ENCODE measurements at places on chromosomes 6 and 20. TPM values are rescaled to one million over a fixed set of nuclear protein-coding genes. Genes with fewer than 3 reads are reported as not detected.

DNA sequence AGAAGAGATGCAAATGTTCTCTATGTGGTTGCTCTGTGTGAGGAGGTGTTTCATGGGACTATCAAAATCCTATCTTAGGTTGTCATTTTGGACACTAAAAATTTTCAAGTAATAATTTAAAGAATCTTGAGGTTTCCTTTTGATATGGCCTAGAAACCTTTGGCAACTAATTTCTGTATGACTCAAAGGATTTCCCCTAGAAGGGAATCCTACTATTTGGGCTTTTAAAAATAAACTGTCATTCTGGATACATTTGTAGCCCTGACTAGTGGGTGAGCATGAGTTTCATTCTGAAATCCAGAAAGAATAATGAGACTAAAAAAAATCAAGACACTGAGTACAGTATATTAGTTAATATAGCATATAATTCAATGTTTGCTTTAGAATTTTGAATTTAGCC, 25.5 kb upstream of the RAB23 start:
- DNase-seq, result no peak

DNA sequence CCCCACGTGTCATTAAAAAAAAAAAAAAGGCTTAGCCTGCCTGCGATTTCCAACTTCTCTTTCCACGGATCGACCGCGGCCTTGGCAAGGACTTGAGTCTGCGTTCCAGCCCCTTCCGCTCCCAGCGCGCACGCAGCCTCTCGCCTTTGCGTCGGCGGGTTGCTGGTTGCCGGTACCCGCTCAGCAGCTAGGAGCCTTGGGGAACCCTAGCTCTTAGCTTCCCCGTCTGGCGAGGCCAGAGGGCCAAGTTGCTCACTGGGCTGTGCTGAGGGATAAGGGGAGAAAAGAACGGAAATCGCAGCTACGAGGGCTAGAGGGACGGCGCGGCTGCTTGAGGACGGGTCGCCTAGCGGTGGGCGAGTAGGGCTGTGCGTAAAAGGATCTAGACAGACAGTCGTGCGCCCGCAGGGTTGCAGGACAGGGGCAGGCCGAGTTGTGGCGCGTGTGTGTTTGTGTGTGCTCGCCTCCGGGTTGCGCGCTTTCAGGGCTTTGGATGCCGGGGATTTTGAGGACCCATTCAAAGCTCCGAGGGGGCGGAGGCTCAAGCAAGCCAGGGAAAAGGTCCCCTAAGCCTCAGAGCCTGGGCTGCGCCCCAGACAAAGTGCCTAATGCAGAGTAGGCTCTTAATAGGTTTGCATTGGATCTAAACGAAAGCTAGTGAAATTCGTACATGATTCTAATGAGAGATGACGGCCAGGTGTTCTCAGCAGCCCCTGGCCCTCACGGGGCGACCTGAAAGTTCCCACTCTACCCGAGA, 40.5 kb upstream of the OSTM1 start:
- no peak for DNase-seq

GRCh38 chr6:117200067-117200466, 65.3 kb upstream of the VGLL2 start:
- no peak for DNase-seq

- DNase-seq, result no peak
These were observed 108.7 kb downstream of the CARMIL1 start for GRCh38 chr6:25387911-25388310.

DNA sequence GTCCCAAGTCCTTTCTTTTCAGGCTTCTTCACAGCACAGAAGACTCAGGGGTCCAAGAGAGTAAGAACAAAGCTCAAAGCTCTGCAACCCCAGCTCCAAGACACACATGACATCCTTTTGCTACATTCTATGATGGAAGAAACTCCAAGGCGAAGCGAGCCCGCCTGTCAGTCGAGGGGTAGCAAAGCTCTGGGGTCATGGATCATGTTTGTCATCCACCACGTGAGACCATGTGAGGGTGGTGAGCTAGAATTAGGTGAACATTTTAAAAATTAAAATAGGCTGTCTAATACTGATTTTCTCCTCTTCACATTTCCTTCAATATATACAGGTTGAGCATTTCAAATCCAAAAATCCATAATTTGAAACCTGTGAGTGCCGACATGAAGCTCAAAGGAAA, 189.6 kb downstream of the TTLL2 start:
- DNase-seq, result no peak

DNA sequence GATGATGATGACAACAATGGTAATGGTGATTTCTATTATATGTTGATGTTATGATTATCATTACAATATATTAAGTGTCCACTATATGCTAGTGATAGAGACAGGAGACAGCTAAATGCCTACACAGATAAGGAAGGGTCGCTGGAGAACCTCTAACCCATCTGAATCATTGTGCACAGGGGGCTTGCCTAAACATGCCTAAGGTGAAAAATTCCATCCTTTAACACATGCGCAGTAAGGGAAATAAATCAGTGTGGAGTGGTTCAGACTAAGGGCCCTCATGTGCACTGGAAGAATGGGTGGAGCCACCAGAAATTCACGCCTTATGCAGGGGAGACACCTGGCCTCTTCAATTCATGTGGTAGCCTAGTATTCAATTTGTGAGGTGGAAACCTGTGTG, 120.4 kb downstream of the TPBG start:
- DNase-seq, result no peak

DNA sequence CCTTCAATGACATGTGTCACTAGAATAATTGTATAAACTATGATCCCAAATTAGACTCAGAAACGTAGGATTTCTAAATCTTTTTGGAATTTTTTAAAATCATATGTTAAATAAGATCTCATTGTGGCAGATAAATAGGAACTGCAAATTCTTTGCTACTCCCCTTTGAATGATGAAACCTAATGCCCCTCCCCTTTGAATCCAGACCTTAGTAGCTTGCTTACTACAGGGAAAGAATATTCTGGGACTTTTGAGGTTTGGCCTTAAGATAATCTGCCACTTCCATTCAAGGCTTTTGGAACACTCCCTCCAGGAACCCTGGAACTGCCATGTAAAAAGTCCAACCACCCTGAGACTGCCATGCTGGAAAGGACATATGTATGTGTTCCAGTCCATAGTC, 7.1 kb downstream of the TDP2 start:
- DNase-seq, result no peak

GRCh38 chr6:30160785-30161531, at the start of gene TRIM10:
TSS of gene TRIM10 (minus strand) at chr6:30161211. CDS start at chr6:30160858, 353 bp downstream.
- DNase-seq, result no peak

GRCh38 chr6:21199262-21199661, 394.3 kb upstream of the SOX4 start:
- DNase-seq, result no peak

DNA sequence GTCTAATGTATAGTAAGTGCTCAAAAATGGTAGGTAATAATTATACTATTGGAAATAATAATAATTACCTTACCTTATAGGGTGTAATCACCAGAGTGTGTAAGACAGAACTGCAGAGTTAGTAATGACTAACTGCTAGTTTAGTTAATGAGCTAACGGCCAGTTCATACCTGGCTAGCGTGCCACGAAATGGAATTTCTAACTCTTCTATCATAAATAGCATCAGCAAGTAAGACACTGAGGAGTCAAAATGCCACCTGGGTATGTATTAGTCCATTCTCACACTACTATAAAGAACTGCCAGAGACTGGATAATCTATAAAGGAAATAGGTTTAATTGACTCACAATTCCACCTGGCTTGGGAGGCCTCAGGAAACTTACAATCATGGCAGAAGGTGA, 63.4 kb upstream of the CEP85L start:
- no peak for DNase-seq

GRCh38 chr20:2416541-2417212, 36.0 kb downstream of the TGM6 start:
- no peak for DNase-seq

DNA sequence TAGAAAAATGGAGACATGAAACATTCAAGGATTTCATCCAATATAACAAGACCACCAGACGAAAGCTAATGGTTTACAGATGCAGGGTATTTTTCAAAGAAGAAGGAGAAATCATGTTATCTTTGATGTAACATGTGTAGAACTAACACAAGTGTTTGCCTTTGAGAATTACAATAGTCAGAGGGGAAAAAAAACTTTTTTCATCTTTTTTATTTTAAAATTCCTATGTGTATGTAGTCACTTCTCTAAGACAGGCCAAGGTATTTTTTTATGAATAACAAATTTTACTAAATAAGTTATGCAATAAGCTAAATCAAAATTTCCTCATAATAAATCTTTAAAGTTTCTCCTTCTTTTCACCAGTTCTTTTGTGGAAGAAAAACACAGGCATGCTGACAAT, 161.4 kb downstream of the PDE7B start:
- no peak for DNase-seq

GRCh38 chr6:38599966-38600550, 39.7 kb downstream of the BTBD9 start:
- DNase-seq, result no peak

DNA sequence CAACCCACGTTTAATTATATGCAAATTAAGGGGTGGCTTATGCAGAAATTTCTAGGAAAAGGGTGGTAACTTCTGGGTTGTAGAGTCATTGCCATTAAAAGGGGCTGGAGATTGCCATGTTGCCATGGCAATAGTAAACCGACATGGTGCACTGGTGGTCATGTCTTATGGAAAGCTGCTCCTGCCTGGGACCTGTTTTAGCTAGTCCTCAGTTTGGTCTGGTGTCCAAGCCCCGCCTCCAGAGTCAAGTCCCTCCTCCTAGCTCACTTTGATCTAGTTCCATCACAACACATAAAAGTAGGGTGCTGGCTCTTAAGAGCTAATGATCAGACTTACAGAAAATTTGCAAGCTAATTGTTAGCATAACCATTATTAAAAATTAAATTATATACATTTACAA, 5.3 kb downstream of the SLC22A2 start:
- DNase-seq, result no peak

DNA sequence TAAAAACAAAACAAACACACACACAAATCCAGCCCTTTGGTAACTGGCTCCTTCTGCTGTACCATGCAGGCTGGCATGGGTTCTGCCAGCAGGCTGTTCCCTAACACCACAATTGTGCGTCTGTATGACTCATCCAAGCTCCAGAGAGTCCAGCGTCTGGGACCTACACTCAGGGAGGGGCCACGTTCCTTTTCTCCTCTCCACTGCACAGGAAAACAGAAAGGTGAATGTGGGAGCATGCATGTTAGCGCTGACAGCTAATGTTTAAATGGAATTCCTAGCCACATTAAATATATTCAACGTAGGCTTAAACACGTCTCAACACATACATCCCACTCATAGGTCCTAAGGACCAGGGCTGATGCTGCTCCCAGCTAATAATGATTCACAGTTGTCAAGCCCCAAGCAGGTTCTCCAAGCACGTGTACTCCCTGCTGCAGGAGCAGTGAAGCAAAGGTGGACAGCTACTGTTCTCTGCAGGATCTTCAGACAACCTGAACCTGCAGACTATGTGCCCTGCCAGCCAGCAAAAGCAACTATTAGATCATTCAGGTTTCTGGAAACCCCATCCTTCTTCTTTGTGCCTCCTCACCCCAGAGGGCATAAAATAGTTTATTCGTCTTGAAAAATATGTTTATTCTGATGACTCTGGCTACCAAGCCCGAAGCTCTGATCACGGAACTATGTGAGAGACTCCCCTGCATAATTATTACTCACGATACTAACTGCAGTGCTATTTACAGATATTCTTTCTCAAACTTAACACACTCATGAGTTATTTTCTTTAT, 20.9 kb downstream of the MAP1LC3A start:
- DNase-seq, result no peak

DNA sequence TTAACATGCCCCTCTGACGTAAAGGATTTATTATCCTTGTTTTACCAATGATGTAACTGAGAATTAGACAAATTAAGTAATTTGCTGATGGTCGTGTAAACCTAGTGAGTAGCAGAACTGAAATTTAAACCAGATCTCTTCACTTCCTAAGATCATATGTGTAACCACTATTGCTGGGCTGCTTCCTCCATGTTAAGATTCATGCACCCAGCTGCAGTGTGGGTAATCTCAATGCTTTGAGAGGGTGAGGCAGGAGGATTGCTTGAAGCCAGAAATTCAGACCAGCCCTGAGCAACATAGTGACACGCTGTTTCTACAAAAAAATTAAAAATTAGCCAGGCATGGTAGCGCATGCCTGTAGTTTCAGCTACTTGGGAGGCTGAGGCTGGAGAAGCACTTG, 97.9 kb downstream of the L3MBTL3 start:
- no peak for DNase-seq

GRCh38 chr6:143961066-143961465, 47.0 kb downstream of the PLAGL1 start:
- DNase-seq, result no peak

GRCh38 chr6:34553750-34554149, 2.4 kb downstream of the SPDEF start:
- no peak for DNase-seq

GRCh38 chr20:22560817-22561216, 23.6 kb downstream of the FOXA2 start:
- no peak for DNase-seq

GRCh38 chr20:13174402-13174801, 46.7 kb upstream of the ISM1 start:
- no peak for DNase-seq

- no peak for DNase-seq
These were observed 565.5 kb downstream of the EPM2A start for GRCh38 chr6:145169726-145170224.

DNA sequence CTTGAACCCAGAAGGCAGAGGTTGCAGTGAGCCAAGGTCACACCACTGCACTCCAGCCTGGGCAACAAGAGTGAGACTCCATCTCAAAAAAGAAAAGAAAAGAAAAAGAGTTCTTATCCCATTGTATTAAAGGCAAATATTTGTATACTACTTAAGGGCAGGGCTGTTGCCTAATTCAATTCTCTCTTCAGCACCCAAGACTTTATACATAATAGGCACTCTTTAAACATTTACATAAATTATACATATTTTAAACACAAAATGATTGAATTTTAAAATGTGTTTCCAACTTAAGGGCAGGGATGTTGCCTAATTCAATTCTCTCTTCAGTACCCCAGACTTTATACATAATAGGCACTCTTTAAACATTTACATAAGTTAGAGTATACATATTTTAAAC, 424.3 kb upstream of the ARID1B start:
- DNase-seq, result no peak

Gene MUCL3
- total RNA-seq, result not detected

Gene KHDC1L
- total RNA-seq, result not detected

Gene IBTK
- 25.6 TPM for total RNA-seq

Gene SPDEF
- total RNA-seq, result 123 TPM

Gene RTEL1
- 12.5 TPM for total RNA-seq

Gene SAMD3
- total RNA-seq, result 2.1 TPM

Gene OR2B6
- total RNA-seq, result not detected

Gene SLC13A3
- total RNA-seq, result 2.9 TPM
